ENCODE measurements at places on chromosomes 16 and 17. TPM values are rescaled to one million over a fixed set of nuclear protein-coding genes. Genes with fewer than 3 reads are reported as not detected.

- DNase-seq, result no peak
These were observed 21.6 kb upstream of the CDH1 start for GRCh38 chr16:68715471-68715870.

- DNase-seq, result no peak
These were observed 83.7 kb upstream of the DNAH9 start for GRCh38 chr17:11514565-11514964.

DNA sequence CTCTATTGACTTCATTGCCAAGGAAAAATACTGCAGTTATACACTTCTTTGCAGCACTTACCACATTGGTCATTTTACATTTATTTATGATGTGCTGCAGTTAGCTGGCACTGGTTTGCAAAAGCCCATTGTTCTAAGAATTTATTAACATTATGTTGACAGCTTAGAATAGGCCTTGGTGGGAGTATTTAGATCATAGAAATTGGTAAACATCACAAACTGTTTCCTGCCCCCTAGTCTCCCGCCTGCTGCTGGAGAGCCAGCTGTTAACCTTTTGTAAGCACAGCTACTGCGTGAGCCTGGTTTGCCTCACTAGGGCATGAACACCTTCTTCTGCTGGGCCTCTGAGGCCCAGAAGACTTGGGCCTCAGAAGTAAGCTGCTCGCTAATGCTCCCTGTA is 651.4 kb upstream of the GOT2 start:
- no peak for DNase-seq

- no peak for DNase-seq
These were observed 12.9 kb upstream of the LITAF start for GRCh38 chr16:11599579-11599978.

DNA sequence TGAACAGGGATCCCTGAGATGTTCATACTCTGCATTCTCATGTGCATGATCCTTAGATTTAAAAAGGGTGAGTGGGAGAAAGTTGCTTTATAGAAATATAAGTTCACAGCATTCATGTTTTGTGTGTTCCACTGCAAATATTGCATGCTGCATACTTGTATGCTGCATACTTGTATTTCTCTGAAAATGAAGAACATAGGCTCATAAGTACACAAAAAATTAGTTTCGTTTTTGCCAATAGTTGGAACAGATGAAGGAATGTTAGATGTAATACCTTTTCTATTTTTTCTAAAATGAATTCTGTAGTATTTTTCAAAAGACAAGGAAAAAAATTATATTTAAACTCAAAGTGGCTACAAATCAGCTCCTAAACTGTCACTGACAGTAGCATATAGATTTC is 79.0 kb downstream of the NFAT5 start:
- no peak for DNase-seq

DNA sequence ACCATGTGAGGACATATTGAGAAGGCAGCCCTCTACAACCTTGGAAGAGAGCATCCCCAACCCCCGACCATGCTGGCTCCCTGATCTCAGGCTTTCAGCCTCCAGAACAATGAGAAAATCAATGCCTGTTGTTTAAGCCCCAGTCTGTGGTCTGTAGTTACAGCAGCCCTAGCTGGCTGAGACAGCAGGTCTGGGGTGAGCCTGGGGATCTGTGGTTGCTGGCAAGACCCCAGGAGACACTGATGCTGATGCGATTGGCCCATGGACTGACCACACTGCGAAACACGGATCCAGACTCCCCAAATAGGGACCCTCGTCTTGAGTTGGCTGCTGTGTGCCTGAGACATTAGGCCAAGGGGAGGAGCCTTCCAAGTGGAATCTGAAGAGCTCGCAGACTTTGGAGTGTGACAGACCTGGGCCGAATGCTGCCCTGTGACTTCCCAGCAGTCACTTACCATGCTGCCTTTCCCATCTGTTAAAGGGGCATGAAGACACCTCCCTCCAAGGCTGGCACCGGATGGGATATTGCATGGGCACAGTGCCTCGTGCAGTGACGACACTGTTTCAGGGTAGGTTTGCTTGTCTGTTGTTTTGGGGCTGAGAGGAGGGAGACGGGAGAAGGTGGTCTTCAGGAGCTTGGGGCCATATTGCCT is 147.8 kb upstream of the RPL38 start:
- DNase-seq, result no peak

Gene KRT36
- 0.12 TPM for polyA plus RNA-seq

Gene ACACA
- 45.2 TPM for polyA plus RNA-seq

Gene HBA2
- polyA plus RNA-seq, result 18,307 TPM

Gene PDILT
- not detected for polyA plus RNA-seq

Measured in left renal pelvis (tissue), 4 donors.